ENCODE measurements at places on chromosomes 6 and 20. TPM values are rescaled to one million over a fixed set of nuclear protein-coding genes. Genes with fewer than 3 reads are reported as not detected.

The DZANK1 gene
- 1.5 TPM for total RNA-seq

The CST1 gene
- total RNA-seq, result 6.9 TPM

The SLC35D3 gene
- not detected for total RNA-seq

The SPTLC3 gene
- total RNA-seq, result 4.0 TPM

The RNF182 gene
- 1.8 TPM for total RNA-seq

The TCP11 gene
- 0.25 TPM for total RNA-seq

All from uterine smooth muscle cell (primary cell).